Activated naive CD8-positive, alpha-beta T cell treated with anti-CD3 and anti-CD28 coated beads, Interleukin-2, amount 50 U/mL, for 24 hours (primary cell): ENCODE measurements at places on chromosomes 12 and 14.

GRCh38 chr14:96245710-96246538, 10.1 kb upstream of the BDKRB1 start:
- DNase-seq, result no peak

- no peak for DNase-seq
Observed at GRCh38 chr14:65303899-65304222, 108.7 kb upstream of the FUT8 start.

DNA sequence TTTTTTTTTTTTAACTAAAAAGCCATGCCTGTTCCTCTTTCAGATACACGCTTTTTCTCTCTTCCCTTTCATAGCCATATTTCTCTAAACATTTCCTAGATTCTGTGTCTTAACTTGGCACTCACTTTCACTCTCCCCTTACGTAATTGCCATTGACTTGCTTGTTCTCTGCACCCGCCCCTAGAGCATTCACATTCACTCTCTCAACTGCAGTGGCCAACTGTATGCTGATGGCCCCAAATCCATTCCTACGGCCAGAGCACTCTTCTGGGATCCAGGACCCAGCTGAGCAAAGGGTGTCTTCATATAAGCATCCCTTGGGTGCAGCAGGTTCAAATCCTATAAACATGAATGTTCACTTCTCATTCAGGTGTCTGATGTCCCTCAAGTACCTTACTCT, 59.5 kb downstream of the CKB start:
- DNase-seq, result no peak

DNA sequence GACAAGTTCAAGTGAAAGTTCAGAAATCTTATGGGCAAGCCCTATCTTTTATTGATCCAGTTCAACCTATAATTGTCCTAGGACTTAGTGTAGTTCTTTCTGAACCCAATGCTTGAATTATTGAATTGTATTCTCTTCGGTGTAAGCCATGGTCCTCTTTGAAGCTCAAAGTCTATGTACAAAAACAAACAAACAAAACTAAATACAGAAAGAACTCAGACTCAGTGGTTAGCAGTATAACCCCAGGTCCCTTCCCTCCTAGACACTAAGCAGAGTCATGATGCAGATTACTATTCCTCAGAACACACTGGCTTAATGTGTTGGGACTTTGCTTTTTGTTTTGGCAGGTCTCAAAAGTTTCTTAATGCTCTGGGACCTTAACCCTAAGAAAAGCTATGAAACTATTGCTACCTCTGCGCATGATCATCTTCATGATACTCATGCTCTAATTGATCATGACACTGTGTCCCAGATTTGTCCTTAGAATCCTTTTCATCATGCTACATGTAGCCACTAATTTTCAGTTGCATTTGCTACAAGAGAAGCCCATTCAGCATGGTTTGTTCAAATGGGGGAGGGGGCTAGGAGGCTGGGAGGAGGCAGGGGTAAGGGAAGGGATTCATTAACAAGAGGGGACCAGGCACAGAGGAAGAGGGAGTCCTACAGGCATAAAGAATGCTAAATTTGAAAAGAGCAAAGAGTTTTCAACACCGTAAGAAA, 35.1 kb upstream of the NAA30 start:
- no peak for DNase-seq

DNA sequence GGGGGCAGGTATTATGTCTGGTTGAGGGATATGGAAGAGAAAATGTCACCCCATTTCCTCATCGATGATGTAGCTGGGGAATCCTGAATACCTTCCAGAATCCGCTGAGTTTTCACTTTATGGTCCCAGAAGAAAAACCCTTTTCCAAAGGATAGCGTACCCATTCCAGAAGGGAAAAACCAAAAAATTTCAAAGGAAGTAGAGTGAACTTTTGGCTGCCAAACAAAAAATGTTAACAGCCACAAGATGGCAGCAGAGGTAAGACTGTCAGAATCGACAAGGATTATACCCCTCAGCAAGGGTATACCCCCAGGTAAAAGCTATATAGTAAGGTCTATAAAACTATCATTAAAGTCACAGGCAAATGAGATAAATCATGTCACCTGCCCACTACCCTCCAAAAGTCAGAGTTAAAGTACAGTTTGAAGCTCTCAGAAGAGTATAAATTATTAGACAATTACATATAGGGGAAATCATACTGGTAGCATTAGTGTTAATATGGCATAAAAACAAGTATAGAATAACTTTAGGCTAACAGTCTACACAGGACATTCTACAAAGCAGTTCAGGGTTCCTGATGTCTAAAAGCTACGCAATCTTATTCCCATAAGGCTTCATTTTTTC, 18.0 kb downstream of the ACIN1 start:
- DNase-seq, result peak; percentile 28

GRCh38 chr14:61503167-61503801, 181.9 kb downstream of the PRKCH start:
- peak; percentile 63 for DNase-seq

- DNase-seq, result no peak
Observed at GRCh38 chr12:53618275-53618674, 7.9 kb downstream of the ATF7 start.

DNA sequence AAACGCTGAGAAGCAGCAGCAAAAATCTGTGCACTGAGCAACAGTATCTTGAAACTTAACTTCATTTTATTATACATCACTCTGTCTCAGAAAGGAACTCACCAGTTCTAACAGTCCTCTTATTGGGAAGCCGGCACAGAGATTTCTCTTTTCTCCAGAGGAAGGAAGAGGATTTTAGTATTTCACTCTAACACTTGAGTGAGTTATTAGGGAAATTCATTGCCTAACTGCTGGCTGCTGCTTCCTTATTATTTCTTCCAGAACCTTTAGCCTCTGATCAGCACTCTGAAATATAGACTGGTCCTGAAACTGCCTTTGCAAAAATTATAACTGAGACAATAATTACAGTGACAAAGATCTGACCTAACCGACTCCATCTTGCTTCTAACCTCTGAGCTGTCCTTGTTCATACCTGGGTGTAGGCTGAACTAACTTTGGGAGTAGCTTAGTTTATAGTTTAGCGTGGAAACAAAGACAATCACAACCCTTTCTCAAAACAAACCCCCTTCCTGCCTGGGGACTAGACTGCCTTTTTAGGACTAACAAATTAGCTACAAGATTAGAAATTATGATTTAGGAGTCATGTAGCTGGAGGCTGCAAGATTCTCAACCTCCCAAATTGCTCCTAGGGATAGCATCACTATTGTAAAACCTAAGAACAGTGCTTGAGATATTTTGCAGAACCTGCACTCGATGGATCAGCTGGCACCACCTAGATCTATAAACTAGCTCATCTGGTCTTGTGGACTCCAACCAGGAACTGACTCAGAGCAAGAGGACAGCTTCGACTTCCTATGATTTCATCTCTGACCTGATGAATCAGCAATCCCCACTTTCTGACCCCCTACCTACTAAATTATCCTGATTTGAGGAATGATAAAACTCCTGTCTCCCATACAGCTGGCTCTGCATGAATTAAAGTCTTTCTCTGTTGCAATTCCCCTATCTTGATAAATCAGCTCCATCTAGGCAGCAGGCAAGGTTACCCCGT, 117.5 kb downstream of the DYRK2 start:
- no peak for DNase-seq

DNA sequence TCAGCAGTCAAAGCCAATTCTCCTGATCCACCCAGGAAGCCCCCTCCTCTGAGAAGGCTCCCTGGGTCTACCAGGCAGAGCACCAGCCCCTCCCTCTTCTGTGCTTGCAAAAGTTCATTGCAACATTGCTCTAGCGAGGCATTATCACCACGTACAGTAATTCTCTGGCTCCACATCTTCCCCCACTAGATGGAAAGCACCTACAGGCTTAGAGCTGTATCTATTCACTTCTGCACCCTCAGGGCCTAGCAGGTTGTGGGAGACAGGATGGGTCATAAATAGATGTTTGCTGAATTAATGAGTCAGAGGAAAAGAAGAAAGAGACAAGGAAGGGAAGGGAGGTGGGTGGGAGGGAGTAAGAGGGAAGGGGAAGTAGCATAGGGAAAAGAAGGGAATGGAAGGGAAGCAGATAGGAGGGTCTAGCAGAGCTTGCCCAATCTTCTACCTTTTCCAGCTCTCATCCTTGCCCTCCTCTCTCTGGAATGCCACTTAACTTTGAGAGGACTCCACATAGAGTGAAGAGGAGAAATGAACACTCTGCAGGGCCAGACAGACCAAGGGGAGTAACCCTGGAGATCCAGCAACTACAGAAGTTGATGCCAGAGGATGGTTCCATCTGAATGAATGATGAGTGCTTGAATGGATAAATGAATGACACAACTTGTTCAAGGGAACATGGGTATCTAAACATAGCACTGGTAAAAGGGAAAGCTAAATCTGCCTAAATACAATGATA, 42.0 kb upstream of the NT5DC3 start:
- no peak for DNase-seq
